ENCODE measurements at places on chromosomes 5 and 9. TPM values are rescaled to one million over a fixed set of nuclear protein-coding genes. Genes with fewer than 3 reads are reported as not detected.

- H3K4me1 ChIP-seq, result peaks cover 18% of the 10 kb centered on the region
- no peak for DNase-seq
- H3K4me3 ChIP-seq, result no peak overlapping the region
- H3K27ac ChIP-seq, result no peak overlapping the region
These were observed 2.4 kb upstream of the PPP2R2B start for GRCh38 chr5:146880966-146881365.

DNA sequence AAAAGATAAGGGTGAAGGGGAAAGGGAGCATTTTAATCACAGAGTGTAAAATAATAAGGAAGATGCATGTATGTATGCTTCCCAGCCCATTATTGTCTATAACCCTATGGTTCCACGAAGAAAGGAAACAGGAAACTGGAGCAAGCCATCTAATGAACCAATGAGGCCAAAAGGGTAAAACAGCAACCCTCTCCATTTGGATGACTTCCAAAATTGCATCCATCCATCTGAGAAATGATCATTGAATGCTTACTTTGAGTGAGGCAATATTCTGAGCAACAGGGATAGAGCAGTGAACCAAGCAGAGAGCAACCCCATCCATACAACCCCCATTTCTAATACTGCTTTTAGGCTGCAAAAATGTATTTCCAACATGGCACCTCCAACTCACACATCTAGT is 46.9 kb downstream of the ARL15 start:
- H3K36me3 ChIP-seq, result no peaks in the 10 kb centered on the region
- peaks cover 3% of the 10 kb centered on the region for H3K4me1 ChIP-seq
- no peaks in the 10 kb centered on the region for H3K27me3 ChIP-seq
- H3K4me3 ChIP-seq, result no peak overlapping the region

GRCh38 chr5:69497006-69497520 is 4.5 kb downstream of the OCLN start:
- H3K36me3 ChIP-seq, result no peaks in the 10 kb centered on the region
- peaks cover 9% of the 10 kb centered on the region for H3K4me1 ChIP-seq
- DNase-seq, result no peak
- peaks cover 5% of the 10 kb centered on the region for H3K27me3 ChIP-seq
- no peak overlapping the region for H3K27ac ChIP-seq
- H3K4me3 ChIP-seq, result no peak overlapping the region

DNA sequence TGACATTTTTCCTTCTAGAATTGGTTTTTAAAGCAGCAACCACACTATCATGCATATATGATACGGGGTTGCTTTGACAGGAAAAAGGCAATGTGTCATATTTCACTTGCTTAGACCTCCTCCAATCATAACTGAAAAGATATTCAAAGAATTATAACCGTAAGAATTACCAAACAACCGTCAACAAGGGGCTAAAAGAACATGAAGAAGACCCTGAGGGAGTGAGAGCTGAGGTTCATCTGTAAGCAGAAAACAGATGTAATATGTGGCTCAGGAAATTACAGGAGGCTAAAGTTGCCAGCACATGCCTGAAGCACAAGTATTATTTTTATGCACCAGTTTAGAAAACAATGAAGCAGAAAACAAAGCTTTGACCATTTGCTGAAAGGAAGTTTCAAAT is 78.9 kb downstream of the APBA1 start:
- no peak overlapping the region for H3K4me3 ChIP-seq
- DNase-seq, result no peak
- no peaks in the 10 kb centered on the region for H3K4me1 ChIP-seq

- no peaks in the 10 kb centered on the region for H3K4me1 ChIP-seq
- H3K27ac ChIP-seq, result no peak overlapping the region
- H3K4me3 ChIP-seq, result no peak overlapping the region
- DNase-seq, result no peak
- H3K36me3 ChIP-seq, result no peaks in the 10 kb centered on the region
These were observed 170.5 kb downstream of the NNT start for GRCh38 chr5:43773478-43773844.

The MAP1B gene
- not detected for total RNA-seq
